ENCODE measurements at places on chromosomes 2 and 18.

GRCh38 chr18:11089931-11090715 is 59.2 kb downstream of the PIEZO2 start:
- DNase-seq, result no peak

- no peak for DNase-seq
These were observed 228.3 kb downstream of the SEPTIN10 start for GRCh38 chr2:109385506-109385905.

- no peak for DNase-seq
These were observed 241.9 kb downstream of the PTPRM start for GRCh38 chr18:7808992-7809391.

DNA sequence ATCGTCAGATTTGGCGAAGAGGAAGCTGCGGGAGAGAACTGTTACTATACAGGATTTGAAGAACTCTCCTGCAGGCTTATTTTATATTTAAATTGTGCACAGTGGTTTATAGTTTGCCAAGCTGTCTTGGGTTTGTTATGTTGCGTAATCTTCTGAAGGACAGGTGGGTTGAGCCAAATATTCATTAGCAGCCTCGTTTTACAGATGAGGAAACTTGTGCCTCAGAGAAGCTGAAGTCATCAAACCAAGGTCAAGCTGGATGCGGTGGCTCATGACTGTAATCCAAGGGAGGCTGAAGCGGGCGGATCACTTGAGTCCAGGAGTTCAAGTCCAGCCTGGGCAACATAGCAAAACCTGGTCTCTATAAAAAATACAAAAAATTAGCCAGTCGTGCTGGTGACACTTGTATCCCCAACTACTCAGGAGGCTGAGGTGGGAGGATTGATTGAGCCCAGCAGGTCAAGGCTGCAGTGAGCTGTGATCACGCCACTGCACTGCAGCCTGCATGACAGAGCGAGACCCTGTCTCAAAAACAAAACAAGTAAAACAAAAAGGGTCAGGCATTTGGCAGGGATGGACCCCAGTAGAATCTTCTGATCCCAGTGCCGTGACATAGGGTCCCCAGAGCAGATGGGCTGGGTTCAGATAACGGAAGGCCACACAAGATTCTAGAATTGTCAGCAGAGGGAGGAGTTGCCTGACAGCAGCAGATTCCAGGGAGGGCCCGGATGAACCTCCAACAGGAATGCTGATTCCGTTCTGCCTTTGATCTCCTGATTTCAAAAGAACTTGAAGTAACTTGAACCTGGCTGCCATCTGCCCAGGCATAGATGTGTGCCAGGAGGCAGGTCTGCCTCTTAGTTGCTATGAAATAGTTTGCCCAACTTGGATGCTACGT is 50.6 kb downstream of the SH3BP4 start:
- no peak for DNase-seq

- DNase-seq, result no peak
These were observed 292.1 kb downstream of the EXOC6B start for GRCh38 chr2:72533765-72534164.

- no peak for DNase-seq
These were observed 10.4 kb downstream of the CSRNP3 start for GRCh38 chr2:165479856-165480255.

DNA sequence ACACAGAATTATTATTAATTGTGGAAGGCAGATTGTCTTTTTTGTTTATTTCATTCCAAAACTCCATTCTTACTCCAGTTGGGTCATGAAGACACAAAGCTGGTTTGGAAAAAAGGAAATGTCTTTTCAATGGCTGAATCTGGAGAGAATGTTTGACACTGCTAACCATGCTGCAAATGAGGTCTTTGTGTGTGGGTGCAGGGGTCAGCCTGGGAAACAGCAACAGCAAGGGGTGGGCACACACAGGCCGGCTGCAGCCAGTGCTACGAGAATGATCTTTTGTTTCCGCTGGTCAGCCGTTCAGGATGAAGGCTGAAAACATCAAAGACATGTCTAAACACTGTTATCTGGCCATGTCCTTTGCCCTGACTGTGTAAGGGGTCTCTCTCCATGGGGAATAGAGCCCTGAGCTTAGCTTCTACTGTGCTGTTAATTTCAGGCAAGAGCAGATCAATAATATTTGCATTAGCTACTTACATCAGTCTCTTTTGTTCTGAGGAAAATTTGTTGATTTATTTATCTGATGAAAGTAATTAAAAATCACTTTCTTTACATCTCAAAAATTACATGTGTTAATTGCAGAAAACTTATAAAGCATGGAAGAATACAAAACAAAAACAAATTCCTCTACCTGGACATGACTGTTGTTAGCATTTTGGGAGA is 33.3 kb upstream of the E2F6 start:
- no peak for DNase-seq

DNA sequence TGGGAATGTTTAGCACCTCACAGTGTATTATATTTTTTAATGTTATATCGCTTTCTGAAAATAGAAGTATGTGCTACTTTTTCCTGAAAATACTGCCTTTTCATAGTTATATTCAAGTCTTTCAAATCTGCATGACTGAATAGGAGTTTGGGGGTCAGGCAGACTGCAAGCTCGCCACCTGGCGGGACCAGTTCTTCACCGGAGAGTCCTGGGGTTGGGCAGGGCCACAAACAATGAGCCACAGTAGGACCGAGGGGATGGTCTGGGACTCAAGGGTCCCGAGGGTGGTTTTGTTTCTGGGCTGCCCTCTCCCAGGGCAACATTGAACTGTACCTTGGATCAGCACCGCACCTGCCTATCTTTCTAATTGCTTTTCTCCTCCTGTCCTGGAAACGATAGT is 70.6 kb downstream of the VWA3B start:
- DNase-seq, result no peak

DNA sequence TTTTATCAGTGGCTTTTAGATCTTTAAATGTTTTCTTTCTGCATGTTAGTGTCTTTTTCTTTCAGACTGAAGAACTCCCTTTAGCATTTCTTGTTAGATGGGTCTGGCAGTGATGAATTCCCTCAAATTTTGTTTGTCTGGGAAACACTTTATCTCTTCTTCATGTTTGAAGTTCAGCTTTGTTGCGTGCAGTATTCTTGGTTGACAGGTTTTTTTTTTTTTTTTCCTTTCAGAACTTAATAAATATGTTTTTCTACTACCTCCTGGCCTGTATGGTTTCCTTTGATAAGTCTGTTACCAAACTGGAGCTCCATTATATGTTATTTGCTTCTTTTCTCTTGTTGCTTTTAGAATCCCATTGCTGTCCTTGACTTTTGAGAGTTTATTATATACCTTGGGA is 89.8 kb upstream of the ACKR3 start:
- no peak for DNase-seq

DNA sequence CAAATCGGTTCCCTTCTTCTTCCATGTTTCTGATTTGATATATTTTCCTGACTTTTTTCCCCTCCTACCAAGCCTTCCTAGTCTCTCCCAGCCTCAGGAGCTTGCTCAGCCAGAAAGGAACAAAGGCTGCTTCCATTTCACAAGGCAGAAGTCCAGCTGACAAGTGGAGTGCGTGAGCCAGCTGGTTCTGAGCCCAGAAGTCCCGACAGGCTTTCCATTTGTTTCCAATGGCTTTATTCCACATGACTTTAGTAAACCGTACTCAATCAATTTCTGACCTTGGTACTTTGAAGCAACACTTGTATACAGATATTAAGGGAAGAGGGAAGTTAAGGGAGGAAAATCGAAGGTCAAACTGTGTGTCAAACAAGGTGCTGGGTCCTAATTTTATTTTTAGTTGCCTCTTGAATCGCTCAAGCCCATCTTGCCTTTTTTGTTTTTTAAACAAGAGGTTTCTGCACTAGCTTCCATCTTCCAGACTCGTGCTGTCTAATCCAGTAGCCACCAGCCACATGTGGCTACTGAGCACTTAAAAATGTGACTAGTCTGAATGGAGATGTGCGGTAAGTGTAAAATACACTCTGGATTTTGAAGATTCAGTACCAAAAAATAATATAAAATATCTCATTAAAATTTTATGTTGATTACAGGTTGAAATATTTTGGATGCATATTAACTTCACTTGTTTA is 36.2 kb downstream of the WIPF1 start:
- no peak for DNase-seq

Data from stimulated activated CD8-positive, alpha-beta memory T cell treated with anti-CD3 and anti-CD28 coated beads, Interleukin-15, amount 100 ng/mL, for 24 hours (primary cell).